ENCODE measurements at places on chromosomes 11 and 22. TPM values are rescaled to one million over a fixed set of nuclear protein-coding genes. Genes with fewer than 3 reads are reported as not detected.

TMEM121B gene
- total RNA-seq = 1.2 TPM

TIMP3 gene
- total RNA-seq = 96.6 TPM

- peaks cover 15% of the 10 kb centered on the region for H3K4me1 ChIP-seq
- peak overlapping the region; percentile 78 for H3K4me3 ChIP-seq
- peaks cover 23% of the 10 kb centered on the region for H3K36me3 ChIP-seq
- H3K27ac ChIP-seq = peak overlapping the region; percentile 6
Measured at GRCh38 chr11:70270877-70271648, 573 bp downstream of the PPFIA1 start.

GRCh38 chr22:46349238-46349637 lies 13.7 kb downstream of the TRMU start:
- H3K36me3 ChIP-seq = peaks cover 89% of the 10 kb centered on the region
- no peak overlapping the region for H3K27ac ChIP-seq
- H3K4me3 ChIP-seq = no peak overlapping the region
- no peak for DNase-seq

DNA sequence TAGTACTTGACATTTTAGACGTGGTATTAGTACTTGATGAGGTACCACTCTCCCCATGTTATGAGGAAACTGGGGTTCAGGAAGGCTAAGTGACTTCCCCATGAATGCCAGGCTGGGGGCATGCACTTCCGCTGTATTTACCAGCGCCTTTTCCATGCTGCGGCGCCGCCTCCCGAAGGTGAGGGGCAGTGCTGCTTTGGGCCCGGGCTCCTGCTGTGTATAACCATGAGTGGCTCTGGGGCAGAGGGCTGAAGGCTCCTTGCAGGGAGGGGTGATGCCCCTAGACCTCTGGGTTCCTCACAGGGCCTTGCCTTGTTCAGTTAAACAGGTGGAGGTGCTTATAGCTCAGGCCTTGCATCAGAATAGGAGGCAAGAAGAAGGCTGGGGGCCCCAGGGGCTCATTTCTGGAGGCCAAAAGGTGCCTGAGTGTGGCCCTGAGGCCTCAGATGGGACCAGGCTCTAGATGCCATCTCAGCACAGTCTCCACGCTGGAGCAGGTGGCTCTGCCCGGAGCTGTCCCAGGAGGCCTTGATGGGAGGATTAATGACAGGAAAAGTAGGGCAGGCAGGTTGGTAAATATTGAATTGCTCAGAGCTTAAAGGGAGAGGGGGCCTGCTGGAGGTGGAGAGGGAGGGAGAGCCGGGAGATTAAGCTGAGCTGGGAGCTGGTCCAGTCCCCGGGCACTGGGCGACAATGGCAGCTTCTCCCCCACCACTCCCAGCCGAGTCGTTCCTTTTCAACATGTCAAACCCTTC lies 129.6 kb downstream of the CEP164 start:
- no peaks in the 10 kb centered on the region for H3K36me3 ChIP-seq
- DNase-seq = no peak
- H3K4me3 ChIP-seq = no peak overlapping the region

Measured in muscle of leg (tissue), 16 donors.